A549 treated with dexamethasone at 1 μM for 4 hours (cell line): ENCODE measurements at places on chromosomes 16 and 17. TPM values are rescaled to one million over a fixed set of nuclear protein-coding genes. Genes with fewer than 3 reads are reported as not detected.

KRTAP17-1 gene
- total RNA-seq, result not detected in 5 replicates

TBC1D3K gene
- total RNA-seq, result not detected in 5 replicates

CYGB gene
- 0.71 to 1.4 TPM (median 0.98 TPM) in 5 replicates for total RNA-seq

DPEP1 gene
- total RNA-seq, result 0.79 to 1.6 TPM (median 1.4 TPM) in 5 replicates

NOL3 gene
- 95.9 to 112 TPM (median 105 TPM) in 5 replicates for total RNA-seq

NOL11 gene
- total RNA-seq, result 73.3 to 82.8 TPM (median 78.3 TPM) in 5 replicates

UNC45B gene
- total RNA-seq, result not detected in 5 replicates
